ENCODE measurements at places on chromosomes 2 and 18. TPM values are rescaled to one million over a fixed set of nuclear protein-coding genes. Genes with fewer than 3 reads are reported as not detected.

DNA sequence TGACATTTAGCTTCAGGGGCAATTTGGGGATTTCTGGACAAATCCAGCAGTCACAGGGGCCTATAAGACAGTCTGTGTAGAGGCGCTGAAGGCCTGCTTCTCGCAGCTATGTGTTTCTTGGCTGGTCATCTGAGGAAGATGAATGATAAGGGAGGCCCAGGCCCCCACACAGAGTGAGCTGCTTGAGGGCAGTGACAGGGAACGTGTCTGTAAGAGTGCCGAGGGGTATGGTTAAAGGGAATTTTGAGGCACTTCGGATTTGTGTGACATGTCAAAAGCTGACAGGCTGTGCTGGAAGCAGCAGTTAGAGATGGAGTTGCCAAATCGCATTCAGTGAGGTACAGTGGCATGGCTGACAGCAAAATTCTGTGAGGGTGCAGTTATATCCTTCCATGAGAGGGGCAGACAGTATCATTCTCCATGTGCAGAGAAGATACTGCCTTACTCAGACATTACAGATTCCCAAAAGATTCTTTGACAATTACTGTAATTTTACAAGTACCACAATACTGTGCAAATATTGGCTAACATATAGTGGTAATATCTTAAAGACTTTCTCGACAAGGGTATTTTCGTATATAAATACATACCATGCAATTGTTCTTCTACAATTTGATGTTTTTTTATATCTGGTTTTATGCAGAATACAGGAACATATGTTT, 74.0 kb downstream of the CERS6 start:
- no peak for DNase-seq

DNA sequence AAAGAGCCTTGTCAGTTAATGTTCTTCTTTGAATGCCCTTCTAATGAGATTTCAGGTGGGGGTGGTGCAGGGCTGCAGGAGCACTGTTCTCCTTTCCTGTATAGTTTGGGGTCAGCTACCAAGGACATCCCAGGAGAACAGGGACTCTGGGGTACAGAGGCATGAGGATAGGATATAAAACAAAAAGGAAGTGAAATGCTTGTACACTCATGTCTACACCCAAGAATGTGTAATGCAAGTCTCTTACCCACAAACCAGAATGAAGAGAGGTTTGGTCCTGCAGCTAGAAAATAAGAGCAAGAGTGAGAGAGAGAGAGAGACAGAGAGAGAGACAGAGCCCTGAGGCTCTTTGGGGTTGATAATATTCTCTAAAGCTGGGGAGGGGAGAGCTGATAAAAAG, 151.8 kb upstream of the KCTD1 start:
- DNase-seq = no peak

The ESCO1 gene
- total RNA-seq = 29.8 TPM

- no peak for DNase-seq
Measured at GRCh38 chr2:84956334-84957297, 14.3 kb upstream of the KCMF1 start.

- DNase-seq = peak; percentile 11
Measured at GRCh38 chr2:144431392-144431783, 88.5 kb downstream of the ZEB2 start.

- DNase-seq = no peak
Measured at GRCh38 chr2:97732436-97733340, 19.3 kb downstream of the ZAP70 start.

DNA sequence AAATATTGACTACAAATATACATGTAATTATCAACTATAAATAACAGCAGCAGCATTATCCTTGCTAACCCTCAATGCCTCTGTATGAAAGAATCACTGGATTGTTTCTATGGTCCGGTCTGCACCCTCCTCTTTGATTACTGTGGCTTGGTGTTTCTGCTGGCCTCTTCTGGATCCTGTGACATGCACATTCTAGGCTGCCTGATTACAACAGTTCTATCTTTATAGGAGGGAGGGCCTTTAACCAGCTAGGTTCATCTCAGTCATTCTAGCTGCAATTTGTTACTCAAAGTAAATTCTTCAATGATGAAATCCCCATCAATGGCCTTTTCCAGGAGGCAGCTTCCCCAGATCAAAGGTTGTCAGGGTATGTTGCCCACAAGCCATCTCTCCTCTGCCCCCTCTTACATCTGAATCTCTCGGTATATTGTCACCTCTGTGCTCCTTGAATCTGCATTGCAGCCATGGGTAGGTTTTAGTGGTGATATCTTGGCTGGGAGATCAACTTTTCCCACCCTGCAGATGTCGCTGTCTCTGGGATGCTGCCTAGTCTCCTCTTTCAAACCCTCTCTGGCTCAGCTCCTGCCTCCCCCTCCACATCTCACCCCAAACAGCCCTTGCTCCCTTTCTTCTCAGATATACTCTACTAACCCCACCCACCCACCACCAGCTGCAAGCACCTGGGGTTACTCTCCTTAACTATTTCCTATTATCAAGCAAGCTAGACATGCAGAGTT, 106.2 kb upstream of the BZW1 start:
- no peak for DNase-seq

DNA sequence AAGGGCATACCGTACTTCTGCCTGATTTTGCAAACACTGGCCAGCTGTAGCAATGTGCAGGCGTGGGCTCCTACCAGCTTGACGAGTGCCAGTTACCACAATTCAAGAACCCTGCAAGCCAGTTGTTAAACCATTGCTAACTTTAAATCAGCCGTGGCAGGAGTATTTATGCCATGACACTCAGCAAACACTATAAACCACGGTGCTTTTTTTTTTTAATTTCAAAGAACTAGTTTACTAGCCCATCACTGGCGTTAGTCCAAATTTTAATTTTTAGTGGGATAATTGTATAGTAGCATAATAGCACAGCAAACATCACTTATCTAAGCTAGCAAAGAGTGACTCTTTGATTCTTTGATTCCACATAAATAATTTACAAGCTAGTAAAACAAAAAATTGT, 111.1 kb downstream of the COL4A4 start:
- DNase-seq = no peak
